ENCODE measurements at places on chromosomes 1 and 21. TPM values are rescaled to one million over a fixed set of nuclear protein-coding genes. Genes with fewer than 3 reads are reported as not detected.

Gene RPL22
- 591 TPM for polyA plus RNA-seq

Gene MIXL1
- 0.69 TPM for polyA plus RNA-seq

Gene A3GALT2
- polyA plus RNA-seq, result not detected

Gene KCNE2
- 0.75 TPM for polyA plus RNA-seq

Gene CRNN
- not detected for polyA plus RNA-seq

Gene KRTAP10-12
- polyA plus RNA-seq, result not detected

Gene KANK4
- polyA plus RNA-seq, result 13.1 TPM

Gene PSRC1
- polyA plus RNA-seq, result 35.5 TPM

Gene ROR1
- polyA plus RNA-seq, result 82.7 TPM

Gene PADI1
- not detected for polyA plus RNA-seq

DNA sequence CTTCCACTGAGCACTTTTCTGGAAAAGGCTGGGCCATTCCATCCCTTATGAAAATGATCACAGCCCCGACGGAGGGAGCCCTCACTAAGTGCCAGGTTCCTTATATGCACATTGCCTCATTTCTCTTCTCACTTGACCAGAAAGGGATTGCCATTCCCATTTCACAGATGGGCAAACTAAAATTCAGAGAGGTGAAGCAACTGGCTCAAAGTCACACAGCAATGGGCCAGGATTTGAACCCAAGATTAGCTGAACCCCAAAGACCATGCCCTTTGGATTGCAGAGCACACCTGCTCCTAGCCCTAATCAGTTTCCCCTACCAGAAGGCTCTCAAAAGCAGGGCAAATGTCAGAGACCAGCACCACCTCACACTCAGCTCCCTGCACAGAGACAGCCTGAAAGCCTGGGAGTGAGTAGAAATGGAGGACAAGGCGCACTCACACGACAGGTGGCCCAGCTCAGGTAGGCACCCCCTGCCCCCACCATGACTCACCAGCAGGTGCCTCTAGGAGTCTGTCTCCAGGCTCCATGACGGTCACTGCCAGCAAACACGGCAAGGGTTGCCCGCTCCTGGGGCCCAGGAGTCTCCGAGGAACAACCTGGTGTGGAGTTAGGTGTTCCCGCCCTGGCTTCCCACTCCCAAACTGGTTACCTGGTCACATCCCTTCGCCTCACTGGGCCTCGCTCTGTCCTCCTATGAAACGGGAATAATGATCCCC, 21.7 kb downstream of the SDC3 start:
- DNase-seq, result peak; percentile 0

- DNase-seq, result no peak
Observed at GRCh38 chr1:16458831-16459230, 18.3 kb downstream of the NECAP2 start.

GRCh38 chr1:98391175-98391574, 270.3 kb upstream of the SNX7 start:
- DNase-seq, result no peak

- DNase-seq, result no peak
Observed at GRCh38 chr1:95126366-95126765, 9.2 kb downstream of the TLCD4 start.

DNA sequence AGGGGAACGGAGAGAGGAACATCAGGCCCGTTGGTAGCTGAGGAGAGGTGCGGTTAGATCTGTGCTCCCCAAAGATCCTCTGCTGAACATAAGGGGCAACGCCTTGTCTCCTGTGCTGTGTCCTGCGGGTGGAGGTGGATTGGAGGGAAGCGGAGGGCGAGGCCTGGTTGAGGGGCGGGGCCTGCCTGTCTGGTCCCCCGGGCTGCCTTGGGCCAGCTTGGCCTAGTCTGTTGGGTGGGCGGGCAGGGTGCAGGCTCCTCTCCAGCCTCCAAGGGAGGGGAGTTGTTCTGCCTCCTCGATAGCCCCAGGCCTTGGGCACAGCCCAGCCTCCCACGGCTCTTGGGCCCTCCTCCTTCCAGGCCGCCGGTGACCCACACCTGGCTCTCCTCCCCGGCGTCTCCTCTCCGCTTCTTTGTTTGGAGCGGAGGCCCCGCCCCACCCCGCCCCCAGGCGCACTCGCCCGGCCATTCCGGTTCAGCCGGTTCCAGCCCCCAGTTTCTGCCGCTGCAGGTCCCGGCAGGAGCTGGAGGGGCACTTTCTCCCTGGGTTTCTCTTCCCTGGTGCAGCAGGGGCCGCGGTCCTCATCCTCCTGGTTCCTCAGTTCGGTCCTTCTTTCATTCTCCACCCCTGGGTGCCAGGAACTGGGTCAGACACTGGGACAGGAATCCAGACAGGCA, 19.4 kb downstream of the PTPRF start:
- no peak for DNase-seq

DNA sequence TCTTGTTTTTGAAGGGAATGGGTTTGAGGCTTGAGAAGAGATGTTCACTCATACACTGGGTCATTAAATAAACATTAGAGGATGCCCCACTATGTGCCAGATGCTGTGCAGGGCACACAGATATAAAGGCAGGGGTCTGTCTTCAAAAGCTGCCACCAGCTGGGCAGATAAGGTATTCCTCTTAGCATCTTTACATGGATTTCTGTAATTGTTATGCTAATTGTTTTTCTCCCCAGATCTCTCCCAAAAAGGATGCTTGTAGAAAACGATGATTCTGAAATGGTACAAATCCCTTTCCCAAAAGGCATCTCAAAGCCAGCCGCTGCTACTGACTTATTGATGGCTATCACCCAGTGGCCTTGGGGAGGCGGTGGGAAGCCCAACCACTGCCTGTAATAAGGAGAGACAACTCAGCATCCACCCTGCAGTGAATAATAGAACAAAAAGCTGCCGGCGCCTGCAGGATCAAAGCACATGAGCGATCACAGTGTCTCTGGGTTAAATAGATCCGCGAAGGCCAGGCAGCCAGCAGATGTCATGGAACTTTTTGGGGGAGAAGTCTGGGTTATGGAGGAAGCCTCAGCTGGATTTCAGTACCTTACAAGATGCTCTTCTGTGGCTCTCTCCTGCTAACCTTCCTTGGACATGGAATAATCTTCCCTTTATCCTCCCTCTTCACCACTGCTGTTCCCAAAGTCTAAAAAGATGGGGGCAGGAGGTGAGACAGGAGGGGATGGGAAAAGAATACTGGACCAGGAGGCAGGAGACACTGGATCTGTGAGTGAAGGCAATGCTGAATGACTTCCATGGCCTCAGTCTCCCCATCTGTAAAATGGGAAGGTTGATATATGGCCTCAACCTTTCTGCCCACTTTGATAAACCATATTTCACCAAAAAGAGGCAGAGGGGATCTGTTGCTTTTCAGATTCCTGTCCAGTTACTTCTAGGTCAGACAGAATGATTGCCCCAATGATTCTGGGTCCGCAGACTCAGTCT, 54.8 kb upstream of the CD34 start:
- DNase-seq, result no peak

GRCh38 chr21:45582128-45582527, 39.9 kb upstream of the SLC19A1 start:
- no peak for DNase-seq

DNA sequence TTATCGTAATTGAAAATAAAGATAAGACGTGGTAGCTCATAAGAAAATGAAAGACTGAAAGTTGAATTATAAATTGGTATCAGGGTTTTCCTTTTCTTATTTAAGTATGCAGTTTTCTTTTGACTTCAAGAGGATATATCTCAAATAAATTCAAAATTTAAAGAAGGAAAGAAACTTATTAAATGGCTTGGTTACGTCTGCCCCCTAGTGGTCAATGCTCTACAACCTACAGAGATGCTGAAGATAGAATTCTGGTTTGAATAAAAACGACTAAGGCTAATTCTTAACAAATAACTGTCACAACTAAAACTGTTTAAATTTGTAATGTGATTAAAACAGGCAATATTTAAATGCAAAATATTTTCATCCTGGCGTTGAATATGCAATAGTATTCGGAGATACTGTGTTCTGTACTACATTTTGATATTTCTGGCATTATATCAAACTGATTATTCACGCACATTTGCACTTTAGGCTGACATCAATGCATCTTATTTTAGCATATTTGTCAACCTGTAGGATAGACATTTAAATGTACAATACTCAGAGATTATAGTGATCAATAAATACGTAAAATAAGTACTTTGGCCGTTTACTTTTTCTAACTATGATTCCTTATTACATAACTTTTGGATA, 26.8 kb downstream of the IFI44 start:
- DNase-seq, result no peak

GRCh38 chr21:14895792-14896191, 169.0 kb downstream of the NRIP1 start:
- DNase-seq, result no peak

GRCh38 chr1:152520561-152521090, 6.3 kb downstream of the CRCT1 start:
- DNase-seq, result no peak

GRCh38 chr21:9758888-9759287, 762.5 kb upstream of the TPTE start:
- no peak for DNase-seq

DNA sequence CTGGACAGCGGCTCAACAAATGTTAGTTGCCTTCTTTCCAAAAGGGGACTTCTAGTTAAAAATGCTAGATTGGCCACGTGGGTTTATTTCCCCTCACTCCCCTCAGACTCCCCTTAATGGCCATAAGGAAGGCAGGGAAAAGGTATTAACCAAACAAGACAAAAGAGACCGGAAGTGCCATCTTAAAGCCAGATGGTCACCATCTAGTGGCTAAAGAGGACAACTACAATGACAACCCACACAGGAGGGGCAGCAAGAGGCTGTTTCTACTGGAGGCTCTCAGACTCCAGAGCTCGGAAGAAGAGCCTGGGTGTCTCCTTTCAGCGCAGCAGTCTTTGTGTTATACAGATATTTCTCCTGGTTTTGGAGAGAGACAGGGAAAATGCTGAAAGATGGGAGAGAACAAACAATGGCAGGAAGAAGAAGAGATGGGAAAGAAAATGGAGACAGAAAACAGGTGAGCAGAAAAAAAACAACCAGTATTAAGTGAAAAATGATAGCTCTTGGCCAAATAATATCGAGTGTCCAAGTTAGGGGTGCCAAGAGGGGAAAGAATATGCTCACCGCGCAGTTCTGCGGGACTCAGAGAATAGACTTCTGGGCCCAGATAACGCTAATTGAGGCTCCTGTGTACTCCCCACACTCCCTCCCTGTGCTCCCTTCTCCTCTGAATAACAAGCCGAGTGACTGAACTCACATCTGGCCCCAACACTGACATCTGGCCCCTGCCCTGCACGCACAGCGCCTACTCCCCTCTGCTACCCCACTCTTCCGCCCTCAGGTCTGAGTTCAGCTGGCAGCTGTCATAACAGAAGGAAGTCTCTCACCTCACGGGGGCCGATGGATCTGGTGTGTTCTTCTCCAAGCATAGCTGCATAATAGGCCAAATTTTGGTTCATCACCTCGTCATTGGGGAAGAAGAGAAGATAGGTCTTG, 9.6 kb downstream of the P3H1 start:
- DNase-seq, result no peak

DNA sequence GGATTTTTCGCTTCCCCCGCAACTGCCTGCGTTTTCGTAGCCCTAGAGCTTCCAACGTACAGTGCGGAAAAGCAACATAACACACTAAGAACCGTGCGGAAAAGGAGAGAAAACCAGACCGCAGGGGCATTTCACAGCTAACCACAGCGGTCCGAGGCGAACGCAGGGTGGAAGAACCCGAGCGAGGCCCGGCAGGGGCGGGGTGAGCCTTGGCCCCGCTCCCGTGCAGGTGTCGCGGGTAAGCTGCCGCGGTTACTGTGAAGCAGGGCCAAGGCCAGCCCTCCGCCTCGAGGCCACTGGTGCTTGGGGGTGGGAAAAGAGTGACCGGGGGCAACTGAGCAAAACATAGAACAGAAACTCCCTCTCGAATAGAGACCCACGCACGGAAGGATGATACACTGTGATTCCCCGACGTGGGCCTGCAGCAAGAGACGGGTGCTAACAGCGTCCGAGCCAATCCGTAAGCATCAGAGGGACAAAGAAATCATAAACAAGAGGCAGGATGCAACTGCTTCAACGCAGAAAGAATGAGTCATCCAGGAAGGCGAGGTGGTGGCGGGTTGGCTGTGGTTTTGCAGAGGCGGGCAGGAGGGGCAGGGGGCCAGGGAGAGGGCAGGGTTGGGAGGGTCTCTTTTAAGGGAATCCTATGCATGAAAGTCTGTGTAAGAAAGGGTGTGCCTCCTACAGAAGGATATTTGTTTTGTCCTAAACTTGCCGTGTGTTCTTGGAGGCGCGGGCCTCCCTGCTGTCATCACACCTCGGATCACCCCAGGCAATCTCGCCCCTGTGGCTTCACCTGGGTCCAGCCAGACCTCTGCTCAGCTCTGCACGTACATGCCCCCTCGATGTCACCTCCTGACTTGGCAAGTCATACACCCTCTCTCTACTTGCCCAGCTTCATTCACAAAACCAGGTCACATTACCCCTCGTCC, 7.3 kb downstream of the GNG4 start:
- DNase-seq, result no peak
